ENCODE measurements at places on chromosomes 4 and X.
A peak's percentile ranks its signal among the peaks of the same experiment; 100 is the strongest.

DNA sequence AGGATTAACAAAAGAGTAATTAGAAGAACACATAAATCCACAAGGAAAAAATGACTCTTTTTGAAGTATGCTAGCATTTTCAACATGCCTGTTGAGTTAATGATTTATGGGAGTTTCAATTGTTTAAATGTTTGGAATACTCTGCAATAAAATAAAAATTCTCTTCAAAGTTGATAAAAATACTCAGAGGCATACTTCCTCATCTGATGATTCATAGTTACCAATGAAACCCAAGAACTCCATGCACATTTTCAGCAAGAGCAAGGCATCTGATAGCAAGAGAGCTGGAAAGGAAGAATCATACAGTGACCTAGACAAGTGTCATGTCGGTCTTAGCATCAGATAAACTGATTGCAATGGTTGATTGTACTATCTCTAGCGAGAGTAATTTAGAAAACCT, 443.7 kb upstream of the ATOH1 start:
- no peak for DNase-seq

- DNase-seq: no peak
Measured at GRCh38 chrX:107840971-107841370, 15.3 kb downstream of the MID2 start.

DNA sequence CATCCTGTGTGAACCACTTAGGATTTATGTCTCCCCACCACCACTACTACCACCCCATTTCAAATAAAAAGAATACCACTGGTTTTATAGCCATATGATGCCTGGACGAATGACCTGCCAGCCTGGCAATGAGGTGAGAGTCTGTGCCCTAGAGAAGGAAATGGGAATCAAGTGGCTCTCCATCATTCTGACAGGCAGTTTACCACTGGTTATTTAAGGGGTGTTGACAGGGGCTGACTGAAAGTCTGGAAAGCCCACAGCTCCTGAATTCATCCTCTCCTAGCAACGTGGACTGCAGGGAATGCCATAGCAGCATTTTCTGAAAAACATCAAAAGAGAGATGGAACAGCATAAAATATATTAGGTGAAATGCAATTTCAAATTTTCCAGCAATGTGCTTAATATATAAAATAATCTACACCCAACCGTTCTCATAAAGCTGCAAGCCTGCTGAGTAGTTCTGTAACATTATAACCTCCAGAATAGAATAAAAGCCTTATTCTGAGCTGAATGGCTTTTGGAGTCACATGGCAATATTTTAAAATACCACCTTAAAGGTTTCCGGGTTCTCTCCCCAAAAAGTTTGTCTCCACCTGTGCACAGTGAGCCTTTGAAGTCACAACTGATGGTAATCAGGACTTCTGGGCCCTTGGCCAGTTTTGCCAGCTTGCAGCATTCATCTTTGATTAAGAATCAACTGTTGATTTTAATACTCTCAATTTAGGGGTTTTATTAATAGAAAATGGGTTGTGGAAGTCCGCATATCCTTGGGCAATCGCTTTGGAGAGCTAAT, 121.5 kb downstream of the DCTD start:
- DNase-seq: no peak

DNA sequence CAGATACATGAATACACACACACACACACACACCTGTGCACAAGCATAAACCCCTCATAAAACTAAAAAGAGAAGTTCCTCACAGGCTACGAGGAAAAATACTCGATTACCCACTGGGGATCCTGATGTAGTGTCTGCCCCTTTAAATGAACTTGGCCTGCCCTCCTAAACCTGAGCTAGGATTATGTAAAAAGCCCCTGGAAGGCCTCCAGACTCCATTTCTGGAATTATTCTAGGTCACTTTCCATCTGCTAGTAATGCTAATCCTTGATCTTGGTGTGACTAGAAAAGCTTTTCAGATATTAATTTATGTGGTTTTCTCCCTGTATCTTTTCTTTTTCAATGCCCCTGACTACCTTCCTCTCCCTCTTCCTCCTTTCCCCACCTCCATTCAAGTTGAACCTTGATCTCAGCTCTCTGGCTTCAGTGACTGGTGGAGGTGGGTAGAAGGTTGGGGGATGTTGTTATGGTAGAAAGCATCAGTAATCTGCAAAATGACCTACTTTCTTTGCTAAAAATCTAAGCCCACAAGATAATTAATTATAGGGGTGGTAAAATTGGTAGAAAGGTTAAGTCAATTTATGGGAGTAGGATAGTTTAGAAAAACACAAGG, 25.5 kb upstream of the ZNF330 start:
- no peak for DNase-seq

GRCh38 chr4:16665942-16666551, 232.4 kb downstream of the LDB2 start:
- DNase-seq: no peak

DNA sequence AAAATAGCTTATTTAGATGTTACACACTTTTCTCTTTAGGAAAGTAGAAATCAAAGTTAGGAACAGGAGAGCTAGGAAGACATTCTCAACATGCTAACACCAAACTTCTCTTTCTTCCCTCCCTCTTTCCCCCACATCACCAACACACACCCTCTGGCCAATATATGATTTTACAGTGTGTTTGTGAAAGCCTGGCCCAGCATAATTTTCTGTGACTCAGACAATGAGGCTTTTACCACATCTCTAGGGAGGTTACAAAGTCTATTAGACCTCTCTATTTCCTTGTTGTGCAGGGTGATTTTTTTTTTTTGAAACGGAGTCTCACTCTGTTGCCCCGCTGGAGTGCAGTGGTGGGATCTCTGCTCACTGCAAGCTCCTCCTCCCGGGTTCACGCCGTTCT, 189.9 kb downstream of the AASDH start:
- DNase-seq: no peak

DNA sequence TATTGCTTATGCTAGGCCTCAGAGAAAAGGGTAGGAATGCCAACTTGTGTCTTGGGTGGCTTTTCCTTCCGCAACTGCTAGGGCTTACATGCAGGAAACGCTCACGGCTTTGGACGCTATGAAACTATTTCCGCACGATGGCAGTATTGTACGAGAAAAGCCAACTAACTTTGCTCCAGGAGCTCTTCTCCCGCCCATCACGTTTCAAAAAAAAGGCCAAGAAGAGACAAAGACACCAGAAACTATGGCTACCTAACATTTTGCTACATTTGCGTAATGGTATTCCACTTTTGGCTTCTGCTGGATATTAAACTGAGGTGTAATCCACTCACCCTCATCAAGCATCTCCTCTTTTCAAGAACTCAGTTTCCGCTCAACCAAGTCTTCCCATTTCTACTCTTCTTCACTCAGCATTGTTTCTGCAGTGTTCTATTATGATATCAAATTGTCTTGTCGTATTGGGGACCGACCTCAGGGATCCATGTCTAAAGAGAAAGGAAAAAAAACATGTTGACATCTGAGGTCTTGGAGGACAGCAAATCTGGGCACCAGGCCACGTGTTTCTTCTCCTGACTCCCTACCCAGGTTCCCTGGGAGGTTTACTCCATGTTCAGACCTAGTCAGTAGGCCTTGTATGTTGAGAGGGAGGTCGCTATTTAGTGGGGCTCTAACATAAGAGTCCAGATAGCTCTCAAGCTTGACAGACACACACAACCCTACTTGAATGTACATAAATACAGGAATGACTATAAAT, 239.4 kb upstream of the STK26 start:
- DNase-seq: no peak

DNA sequence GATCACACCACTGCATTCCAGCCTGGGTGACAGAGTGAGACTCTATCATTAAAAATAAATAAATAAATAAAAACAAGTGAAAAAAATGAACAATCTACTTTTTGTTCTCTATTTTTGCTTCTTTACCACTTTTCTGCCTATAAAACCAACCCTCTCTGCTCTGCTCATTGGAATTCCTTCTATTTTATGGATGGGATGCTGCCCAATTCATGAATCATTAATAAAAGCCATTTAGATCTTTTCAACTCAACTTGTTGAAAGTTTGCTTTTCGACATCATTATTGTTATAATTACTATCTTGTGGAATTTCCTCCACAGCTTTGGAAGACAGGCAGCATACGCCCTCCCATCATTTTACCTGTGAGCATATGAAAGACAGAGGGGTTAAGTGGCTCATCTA, 52.1 kb upstream of the SMIM10 start:
- no peak for DNase-seq

- DNase-seq: no peak
Measured at GRCh38 chr4:36211084-36211483, 33.2 kb downstream of the ARAP2 start.

- no peak for DNase-seq
Measured at GRCh38 chr4:187212446-187213080, 488.9 kb upstream of the FAT1 start.

DNA sequence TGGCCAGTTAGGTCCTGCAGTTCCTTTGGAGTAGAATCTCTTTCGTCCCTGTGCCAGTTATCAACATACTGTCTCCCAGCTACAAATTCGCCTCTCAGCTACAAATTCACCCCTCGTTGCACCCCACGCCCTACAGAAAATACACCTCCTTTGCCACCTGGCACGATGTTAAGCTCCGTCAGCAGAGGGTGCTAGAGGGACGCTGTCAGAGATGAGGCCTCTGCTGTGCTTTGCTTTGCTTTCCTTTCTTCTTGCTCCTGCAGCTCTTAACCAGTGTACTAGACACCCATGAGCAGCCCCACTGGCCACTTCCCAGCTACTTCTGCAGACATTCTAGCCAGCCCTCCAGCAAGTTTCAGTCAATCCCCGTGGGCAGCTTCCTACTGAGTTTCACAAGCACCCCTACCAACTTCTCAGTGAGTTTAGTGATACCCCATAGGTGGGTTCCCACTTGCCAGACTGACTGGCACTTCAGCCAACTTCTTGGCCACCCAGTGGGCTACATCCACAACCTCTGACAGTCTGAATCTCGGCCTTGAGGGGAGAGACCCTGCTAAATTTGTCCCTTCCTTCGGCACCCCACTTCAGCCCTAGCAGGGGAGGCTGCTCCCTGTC, 21.8 kb downstream of the HAUS3 start:
- DNase-seq: peak; percentile 84

DNA sequence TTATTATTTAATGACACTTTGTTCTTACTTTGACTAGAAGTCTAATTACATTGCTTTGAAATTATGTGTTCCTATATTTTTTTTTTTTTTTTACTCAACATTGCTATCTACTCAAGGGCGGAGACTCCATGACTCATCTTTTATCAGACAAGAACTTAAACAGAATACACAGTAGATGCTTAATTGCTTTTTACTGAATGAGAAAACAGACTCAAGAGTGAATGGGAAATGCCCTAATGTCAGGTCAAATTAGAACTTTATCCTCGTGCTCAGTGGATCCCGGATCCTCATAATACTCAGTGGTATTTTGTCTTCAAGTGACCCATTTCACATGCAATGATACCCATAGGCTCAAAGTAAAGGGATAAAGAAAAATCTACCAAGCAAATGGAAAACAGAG, 954.5 kb upstream of the IGFBP7 start:
- no peak for DNase-seq

DNA sequence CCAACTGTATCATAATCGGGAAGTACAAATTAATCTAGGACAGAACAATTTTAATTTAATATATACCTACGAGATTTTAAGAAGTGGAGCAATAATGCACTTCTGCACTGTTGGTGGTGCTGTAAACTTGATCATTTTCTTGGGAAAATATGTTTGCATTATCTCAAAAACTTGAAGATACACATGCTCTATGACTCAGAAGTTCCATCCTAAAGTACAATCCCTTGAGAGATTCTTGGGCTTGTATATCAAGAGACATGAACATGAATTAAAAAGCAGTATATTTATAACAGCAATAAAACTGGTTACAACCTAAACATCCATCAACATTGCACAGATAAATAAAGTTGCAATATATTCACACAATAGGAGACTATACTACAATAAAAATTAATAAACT, 168.8 kb downstream of the CLCN4 start:
- DNase-seq: no peak

GRCh38 chr4:5460106-5460801, 248.1 kb downstream of the EVC2 start:
- DNase-seq: peak; percentile 73

DNA sequence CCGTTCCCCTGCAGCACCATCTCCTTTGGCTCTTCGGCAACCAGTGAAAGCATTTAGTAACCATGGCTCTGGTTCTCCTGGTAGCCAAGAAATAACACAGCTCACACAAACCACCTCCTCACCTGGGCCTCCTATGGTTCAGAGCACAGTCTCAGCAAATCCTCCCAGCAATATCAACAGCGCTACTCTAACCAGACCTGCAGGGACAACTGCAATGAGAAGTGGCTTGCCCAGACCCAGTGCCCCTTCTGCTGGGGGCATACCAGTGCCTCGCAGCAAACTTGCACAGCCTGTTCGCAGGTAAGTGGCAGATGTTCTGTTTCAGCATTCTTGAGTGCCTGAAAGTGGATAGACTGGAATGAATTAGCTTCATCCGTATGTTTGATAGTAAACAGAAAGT, 63.0 kb upstream of the SLC10A4 start:
- no peak for DNase-seq

- no peak for DNase-seq
Measured at GRCh38 chr4:79232540-79232939, 93.3 kb downstream of the NAA11 start.

DNA sequence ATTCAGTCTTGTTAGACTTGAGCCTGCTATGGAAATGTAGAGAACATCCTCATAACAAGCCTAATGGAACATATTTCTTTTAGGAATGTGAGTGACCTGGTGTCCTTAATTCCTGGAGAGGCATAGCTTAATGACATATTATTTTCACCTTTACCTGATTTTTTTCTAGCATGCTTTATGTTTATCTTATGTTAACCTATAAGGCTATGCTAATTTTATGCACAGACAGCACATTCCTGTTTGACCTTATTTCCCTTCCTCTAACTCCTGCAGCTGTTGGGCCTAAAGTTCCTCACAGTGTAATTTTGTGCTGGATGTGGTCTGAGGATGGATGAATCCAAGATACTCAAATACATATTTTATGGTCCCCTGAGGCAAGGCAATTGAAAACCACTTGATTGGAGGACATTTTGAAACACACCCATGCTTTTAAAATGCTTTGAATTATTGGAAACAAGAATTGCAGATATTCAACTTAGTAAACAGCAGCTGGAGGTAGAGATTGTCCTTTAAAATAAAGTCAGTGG, 111.5 kb downstream of the LARP7 start:
- DNase-seq: no peak

DNA sequence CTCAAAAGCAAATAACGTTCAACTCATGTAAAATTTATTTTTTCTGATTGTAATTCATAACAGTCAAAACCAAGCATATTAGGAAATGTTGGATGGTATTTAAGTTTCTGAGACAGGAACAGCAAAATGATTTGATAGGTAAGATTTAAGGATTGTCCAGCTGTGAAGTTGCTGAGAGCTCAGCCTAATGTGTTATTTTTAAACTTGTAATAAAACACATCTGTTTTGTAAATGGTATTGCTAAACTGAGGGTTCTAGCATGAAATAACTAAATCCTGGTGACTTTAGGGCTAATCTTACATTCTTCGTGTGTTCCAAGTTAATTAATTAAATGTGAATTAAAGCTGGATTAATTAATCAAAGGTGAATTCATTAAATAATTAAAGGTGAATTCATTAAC, 13.3 kb downstream of the TLR10 start:
- DNase-seq: no peak

GRCh38 chrX:42776195-42776594, 1.8 kb downstream of the PPP1R2C start:
- DNase-seq: no peak
